SK-N-SH (cell line): ENCODE measurements at places on chromosomes 12 and 14.

GRCh38 chr12:127191129-127191528, 1075.8 kb upstream of the TMEM132C start:
- DNase-seq: no peak

DNA sequence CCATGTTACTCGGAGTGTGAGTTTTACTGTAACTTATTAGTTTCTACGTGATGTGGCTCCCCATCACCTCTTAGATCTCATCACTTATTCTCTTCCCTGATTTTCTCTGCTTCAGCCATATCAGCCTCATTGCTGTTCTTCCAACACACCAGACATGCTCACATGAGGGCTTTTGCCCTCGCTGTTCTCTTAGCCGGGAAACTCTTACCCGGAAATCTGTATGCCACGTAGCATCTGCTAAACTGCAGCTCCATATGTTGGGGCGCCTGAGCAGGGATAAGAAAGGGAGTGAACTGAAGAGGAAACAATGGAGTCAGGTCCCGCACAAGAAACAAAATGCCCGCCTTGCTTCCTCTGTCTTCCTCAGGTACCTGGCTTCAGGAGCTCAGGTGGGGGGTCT, 16.6 kb downstream of the SMUG1 start:
- DNase-seq: no peak

- DNase-seq: no peak
Measured at GRCh38 chr14:61126603-61127498, 145.8 kb downstream of the SLC38A6 start.

DNA sequence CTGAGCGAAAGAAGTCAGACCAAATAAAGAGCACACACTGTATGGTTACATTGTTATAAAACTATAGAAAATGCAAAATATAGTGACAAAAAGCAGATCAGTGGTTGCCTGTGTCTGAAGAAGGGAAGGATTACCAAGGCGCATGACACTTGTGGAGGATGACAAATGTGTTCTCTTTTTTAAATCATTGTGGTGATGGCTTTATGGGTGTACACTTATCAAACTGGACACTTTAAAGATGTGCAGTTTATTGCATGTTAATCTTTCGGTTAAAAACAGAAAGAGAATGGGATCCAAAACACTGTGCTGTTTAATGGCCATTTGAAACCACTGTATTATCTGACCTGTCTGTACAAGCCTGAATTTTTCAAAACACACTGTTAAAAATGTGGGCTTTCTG, 8.8 kb upstream of the CDK17 start:
- DNase-seq: no peak

GRCh38 chr14:76486251-76486743, 110.4 kb downstream of the ESRRB start:
- DNase-seq: peak; percentile 73

- peak; percentile 91 for DNase-seq
Measured at GRCh38 chr12:389142-390096, at the start of gene KDM5A. KDM5A (minus strand) TSS chr12:389320; CDS start chr12:389091, 229 bp downstream.

- DNase-seq: peak; percentile 94
Measured at GRCh38 chr12:122834921-122835749, at the start of gene HIP1R. HIP1R (plus strand) TSS chr12:122835457; CDS start chr12:122835551, 94 bp downstream.

DNA sequence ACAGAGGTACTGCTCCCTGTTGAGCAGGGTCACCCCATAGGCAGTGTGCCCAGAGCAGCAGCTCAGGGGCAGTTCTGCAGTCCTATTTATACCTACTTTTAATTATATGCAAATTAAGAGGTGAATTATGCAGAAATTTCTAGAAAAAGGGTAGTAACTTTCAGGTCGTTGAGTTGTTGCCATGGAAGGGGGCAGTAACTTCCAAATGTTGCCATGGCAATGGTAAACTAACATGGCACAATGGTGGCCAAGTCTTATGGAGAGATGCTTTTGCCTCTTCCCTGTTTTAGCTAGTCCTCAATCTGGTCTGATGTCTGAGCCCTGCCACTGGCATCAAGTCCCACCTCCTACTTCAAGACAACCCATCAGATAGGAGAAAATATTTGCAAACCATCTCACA, 30.4 kb upstream of the P2RX7 start:
- no peak for DNase-seq

GRCh38 chr14:61048640-61049039, 67.6 kb downstream of the SLC38A6 start:
- DNase-seq: no peak

DNA sequence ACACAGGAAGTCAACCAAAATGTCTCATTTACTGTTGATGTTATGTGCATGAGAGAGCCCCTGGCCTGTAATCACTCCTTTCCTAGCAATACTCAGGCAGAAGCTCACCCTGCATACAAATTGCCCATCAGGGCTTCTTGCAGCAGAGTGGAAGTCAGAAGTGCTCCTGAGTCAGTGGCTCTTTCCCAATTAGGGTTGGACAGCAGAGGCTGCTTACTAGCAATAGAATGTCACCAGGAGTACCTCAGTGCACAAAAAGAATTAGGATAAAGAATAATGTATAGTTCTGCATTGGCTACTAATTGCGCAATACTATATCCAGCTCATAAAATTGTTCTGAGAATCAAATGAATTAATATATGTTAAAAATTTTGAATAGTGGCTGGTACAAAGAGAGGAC, 161.1 kb downstream of the SLC35F4 start:
- DNase-seq: no peak

DNA sequence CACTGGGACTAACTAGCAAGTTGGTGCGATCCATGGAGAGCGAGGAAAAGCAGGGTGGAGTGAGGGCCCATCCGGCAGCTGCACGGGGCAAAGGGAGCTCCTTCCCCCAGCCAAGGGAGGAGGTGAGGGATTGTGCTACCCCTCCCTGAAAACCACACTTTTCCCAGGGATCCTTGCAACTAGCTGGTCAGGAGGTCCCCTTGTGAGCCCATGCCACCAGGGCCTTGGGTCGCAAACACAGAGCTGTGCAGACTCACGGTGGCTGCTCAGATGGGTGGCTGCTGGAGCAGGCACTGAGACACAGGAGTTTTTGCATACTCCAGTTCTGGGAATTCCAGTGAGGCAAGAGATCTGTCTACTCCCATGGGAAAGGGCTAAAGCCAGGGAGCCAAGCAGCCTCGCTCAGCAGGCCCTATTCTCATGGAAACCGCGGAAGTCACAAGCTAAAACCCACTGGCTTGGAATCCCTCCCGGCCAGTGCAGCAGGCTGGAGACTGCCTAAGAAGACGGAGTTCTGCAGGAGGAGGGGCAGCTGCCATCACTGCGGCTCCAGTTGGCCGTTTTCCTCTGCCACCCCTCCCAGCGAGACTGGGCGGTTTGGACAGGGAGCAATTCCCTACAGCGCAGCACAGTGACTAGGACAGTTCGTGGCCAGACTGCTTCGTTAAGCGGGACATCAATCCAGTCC, 10.9 kb upstream of the ZNF705A start:
- DNase-seq: no peak

DNA sequence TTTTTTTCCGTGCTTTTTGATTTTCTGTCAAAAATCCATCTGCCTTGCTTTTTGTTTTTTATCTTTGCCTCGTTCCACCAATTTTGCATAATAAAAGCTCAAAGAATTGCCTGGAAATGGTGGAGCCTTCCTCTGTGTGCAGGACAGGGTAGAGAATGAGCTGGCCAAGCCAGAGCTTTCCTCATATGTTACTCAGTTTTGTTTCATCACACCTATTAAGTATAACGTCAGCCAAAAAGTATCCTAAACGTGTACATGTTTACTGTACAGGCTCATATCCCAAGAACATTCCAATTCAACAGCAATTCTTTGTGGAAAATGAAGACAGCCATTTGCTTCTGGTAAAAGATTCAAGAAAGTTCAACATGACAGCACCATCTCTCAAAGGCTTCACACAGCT, 191.2 kb upstream of the LMNTD1 start:
- DNase-seq: no peak

- no peak for DNase-seq
Measured at GRCh38 chr14:69808919-69809808, 12.1 kb upstream of the SLC10A1 start.

GRCh38 chr12:68998041-68998440, 65.1 kb upstream of the CPM start:
- no peak for DNase-seq

- peak; percentile 10 for DNase-seq
Measured at GRCh38 chr12:20463913-20464524, 95.7 kb downstream of the PDE3A start.

- peak; percentile 19 for DNase-seq
Measured at GRCh38 chr12:51888316-51889215, 663 bp downstream of the ANKRD33 start.

DNA sequence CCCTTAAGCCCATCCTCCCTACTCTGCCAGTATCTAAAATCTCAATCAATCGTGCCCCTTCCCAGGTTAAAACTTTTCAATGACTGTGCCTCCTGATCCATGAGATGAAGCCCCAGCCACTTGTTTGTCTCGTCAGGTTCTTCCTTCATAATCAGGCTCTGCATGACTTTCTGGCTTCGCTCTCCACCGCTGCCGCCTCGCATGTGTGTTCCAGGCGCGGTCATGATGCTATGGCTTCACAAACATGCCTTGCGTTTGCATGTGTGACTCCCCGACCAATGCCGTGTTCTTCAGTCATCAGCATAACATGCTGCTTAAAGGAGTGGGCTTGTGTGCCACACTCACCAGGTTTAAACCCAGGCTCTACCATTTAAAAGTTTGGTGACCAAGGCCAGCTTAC, 5.0 kb upstream of the C1RL start:
- DNase-seq: no peak

DNA sequence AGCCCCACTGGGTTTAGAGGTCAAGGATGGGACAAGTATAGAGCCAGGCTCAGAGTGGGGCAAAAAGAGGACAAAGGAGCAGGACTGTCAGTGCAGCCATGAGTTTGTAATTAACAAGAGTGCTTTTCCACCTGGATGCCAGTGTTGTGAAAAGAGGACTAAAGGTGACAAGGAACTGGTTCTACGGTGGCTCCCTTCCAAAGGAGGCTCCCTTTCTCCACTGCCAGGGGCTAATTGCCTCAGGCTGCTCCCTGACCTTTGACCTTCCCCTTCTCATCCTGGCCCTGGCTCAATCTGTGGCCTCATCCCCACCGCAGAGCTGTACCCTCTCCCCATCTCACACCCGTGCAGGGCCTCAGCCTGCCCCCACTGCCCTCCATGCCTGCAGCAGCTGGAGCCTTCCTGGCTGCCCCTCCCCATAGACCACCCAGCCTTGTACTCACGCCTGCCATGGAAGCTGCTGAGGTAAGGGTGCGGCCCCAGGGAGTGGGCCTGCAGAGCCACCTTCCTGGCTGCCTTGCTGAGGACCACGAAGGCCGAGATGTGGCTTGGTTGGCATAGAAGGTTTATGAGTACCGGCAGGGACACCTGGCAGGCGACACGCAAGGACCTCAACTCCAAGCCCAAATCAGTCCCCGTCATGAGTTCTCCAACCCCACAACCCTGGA, 24.8 kb upstream of the FKBP4 start:
- DNase-seq: no peak

DNA sequence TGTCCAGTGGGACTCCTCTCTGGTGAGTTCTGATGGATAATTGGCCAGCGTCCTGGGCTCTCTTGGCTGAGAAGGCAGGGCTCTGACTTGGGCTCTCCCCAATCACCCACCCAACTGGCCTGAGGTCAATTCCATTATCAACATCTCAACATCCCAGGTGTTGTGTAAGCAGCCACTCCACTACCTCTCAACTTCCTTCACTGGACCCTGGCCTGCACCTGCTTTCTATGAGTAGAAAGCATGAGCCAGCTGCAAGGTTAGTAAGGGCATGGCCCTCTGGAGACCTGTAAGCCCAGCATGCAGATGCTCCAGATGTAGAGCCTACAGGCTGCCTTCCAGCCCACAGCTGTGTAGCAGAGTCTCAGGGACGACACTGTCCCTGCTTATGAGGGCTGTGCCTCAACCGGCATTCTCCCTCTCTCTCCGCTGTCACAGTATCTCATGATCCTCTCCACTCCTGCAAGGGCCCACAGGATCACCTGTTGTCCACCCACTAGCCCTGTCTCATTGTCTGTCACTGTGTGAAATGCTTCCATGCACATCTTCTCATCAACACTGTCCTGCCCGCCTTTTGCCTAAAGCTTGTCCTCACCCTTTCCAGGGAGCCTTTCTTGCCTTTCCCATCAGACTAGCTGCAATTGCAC, 5.4 kb upstream of the KRT81 start:
- no peak for DNase-seq

GRCh38 chr12:91205811-91206210, 23.2 kb upstream of the DCN start:
- no peak for DNase-seq

- DNase-seq: peak; percentile 36
Measured at GRCh38 chr14:95240859-95241813, 78.6 kb downstream of the CLMN start.

GRCh38 chr12:90042920-90043641, 334.4 kb upstream of the ATP2B1 start:
- DNase-seq: no peak

DNA sequence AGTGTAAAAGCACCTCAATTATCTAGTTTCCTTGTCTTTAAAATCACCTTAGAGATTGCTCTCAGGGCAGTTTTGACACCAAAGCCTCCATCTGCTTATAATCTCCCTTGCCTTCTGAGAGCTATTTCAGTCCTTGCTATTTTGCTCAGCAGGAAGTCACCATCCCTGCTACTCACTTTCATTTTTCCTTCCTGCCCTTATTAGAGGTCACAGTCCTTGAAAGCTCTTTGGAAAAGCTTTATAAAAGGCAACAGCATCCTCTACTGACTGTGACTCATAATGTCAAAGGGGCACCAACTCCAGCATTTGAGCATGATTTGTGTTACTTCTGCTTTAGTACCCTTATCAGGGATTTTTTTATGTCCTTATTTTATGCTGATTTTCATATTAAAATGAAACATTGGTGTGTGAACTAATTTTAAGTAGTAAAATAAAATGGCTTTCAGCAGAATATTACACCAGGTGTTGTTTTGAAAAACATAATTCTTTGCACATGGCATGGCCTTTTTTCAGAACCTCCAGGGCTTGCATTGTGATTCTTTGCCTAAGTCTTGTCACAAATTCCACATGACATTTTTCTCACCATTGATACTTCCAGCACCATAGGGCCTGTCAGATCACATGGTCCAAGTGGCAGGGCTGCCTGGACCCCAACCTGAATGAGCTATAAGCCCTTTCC, 213.0 kb downstream of the ADAMTS20 start:
- DNase-seq: peak; percentile 31

GRCh38 chr12:75137896-75138295, 71.7 kb downstream of the KCNC2 start:
- no peak for DNase-seq

DNA sequence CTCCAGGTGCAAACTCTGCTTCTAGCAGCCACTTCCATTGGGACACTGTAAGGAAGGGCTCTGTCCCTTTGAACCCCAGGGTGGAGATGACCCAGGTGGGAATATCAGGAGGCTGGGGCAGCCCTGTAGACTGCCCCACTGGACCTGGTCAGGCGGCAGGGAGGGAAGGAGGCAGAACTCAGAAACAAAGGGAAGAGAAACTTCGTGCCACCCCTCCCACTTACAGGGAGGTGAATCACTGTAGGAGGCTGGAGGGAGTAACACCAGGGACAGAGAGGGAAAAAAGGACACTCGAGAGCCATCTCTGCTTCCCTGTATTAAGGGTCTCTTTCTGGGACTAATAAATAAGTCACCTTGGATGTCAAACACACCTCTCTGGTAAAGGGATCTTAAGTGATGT, 37.4 kb downstream of the ISCA2 start:
- no peak for DNase-seq
